Activated CD8-positive, alpha-beta memory T cell treated with anti-CD3 and anti-CD28 coated beads for 48 hours (primary cell): ENCODE measurements at places on chromosomes 12 and 14.

- no peak for DNase-seq
Measured at GRCh38 chr12:31558521-31558920, 32.4 kb downstream of the DENND5B start.

GRCh38 chr12:133233993-133234564 is 1.6 kb downstream of the ANHX start:
- no peak for DNase-seq

DNA sequence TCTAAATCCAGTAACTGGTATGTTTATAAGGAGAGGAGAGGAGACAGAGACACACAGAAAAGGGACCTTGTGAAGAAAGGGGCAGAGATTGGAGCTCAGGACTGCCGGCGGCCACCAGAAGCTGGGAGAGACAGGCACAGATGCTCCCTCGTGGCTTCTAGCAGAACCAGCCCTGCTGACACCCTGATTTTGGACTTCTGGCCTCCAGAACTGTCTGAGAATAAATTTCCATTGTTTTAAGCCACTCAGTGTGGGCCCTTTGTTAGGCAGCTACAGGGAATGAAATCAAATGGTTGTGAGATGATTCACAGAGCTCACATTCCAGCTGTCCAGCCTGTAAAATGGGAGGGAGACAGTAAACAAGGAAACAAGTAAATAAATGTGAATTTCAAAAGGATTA is 47.6 kb downstream of the TMEM132C start:
- no peak for DNase-seq

DNA sequence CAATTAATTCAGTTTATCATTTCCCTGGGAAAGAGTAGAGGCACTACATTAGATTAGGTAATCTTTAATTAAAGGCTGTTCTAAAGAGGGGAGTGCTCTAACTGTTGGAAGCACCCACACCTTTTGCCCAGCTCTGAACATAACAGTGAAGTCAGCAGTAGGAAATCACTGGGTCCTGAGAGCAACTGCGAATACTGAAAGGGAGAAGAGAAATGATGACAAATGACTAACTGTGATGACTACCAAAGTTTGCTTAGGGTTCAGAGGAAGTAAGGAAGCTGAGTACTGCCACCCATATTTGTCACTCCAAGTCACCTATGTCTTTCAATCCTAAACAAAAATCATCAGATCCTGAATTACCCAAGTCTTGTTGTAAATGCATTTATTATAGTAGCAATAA is 140.6 kb downstream of the EPS8 start:
- no peak for DNase-seq

- no peak for DNase-seq
Measured at GRCh38 chr12:121614872-121615467, 11.4 kb upstream of the ORAI1 start.

DNA sequence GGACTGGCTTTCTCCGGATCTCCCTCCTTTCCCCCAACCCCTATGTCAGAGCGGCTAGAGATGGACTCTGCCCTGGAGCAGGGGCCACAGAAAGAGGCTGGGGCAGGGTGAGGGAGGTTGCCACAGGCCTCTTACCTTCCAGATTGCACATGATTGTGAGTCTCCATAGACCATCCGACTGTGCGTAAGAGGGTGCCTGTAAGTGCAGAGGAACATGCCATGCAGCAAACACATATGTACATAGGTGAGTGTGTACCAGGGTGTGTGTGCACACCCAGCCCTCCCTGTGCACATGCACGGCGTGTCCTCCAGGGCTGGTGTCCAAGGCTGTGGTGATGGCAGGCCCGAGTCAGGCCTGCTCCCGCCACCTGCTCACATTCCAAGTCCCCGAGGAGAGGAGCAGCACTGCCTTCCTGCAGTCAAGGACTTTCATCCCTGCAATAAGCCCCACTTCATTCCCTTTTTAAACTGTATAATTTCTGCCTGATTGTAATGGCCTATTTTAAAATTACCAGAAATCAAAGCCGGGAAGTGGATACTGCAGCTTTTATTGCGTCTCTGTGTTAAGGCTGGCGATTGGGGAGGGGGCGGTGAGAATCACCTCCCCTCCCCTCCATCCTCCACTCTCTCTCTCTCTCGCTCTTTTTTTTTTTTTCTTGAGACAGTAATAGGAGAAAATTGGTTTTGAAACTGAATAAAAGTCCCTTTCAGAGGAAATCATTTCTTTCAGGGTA is 28.5 kb downstream of the FAM222A start:
- DNase-seq = no peak

DNA sequence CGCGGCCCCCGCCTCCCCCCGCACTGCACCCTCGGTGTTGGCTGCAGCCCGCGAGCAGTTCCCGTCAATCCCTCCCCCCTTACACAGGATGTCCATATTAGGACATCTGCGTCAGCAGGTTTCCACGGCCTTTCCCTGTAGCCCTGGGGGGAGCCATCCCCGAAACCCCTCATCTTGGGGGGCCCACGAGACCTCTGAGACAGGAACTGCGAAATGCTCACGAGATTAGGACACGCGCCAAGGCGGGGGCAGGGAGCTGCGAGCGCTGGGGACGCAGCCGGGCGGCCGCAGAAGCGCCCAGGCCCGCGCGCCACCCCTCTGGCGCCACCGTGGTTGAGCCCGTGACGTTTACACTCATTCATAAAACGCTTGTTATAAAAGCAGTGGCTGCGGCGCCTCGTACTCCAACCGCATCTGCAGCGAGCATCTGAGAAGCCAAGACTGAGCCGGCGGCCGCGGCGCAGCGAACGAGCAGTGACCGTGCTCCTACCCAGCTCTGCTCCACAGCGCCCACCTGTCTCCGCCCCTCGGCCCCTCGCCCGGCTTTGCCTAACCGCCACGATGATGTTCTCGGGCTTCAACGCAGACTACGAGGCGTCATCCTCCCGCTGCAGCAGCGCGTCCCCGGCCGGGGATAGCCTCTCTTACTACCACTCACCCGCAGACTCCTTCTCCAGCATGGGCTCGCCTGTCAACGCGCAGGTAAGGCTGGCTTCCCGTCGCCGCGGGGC is at the start of gene FOS:
Gene FOS (plus strand): TSS at position 407 of the 731 bp plus-strand sequence. CDS start 155 bp downstream, at position 562.
- DNase-seq = peak; percentile 86

GRCh38 chr12:95216711-95217376 is 423 bp downstream of the FGD6 start:
- DNase-seq = no peak

DNA sequence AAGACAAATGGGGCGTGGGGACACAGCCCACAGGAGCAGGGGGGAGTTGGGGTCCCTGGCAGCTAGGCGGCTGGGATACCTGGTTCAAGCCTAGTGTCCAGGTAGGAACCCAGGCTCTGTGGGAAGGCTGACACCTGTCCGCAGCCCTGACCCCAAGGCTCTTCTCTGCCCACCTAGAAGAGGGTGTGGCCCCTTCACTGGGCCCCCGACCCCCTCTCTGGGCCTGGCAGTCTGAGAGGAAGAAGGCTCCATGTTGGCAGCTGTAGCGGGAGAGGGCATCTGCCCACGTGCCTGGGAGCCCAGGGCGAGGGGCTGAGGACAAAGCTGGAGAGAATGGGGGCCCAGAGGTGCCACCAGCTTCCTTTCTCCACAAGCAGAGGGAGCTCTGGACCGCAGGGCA is 10.5 kb downstream of the CHGA start:
- DNase-seq = no peak

DNA sequence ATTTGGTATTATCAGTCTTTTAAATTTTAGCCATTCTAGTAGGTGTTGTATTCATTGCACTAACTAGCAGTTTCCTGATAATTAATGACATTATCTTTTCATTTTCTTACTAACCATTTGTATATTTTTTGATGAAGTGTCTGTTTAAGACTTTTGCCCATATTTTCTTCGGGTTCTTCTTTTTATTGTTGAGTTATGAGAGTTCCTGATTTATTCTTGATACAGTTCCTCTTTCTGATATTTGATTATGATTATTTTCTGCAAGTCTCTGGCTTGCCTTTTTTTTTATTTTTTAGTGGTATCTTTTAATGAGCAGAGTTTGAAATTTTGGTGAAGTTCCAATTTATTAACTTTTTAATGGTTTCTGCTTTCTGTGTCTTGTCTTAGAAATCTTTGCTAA is 6.2 kb upstream of the RNU6-7 start:
- DNase-seq = no peak

- no peak for DNase-seq
Measured at GRCh38 chr12:125218952-125219351, 153.7 kb downstream of the AACS start.

DNA sequence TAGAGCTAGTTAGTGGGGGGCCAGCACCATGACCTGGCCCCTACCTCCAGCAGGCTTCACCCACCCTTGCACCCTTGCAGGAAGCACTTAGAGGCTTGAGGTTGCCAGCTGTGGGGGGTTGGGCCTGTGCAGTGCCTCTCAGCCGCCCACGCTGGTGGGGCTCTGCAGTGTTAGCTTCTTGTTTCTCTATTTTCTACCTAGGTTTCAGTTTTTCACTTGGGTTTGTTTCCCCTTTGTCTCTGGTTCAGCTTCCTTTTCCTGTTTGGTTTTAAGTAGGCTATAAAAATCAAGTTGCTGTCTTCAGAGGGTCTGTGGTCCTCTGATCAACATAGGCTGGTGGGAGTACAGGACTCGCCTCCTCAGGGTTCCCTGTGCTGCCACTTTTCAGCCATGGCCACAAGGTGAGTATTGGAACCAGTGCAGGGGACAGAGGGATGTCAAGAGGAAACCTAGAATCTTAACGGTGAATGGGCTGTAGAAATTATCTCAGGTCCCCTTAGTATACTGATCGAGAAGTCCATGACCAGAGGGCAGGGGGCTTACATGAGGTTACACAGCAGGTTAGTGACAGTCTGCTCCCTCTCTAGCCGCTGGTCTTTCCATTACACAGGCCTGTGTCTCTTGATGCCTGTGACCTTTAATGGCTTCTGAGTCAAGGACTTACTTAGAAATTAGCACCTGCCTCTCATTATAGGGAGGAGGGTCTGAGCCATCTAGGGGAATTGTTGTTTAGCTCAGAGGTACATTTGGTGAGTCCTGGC is at the start of gene EVL:
Gene EVL (plus strand): TSS at position 312 of the 761 bp plus-strand sequence. CDS start 79 bp downstream, at position 391.
- peak; percentile 71 for DNase-seq

DNA sequence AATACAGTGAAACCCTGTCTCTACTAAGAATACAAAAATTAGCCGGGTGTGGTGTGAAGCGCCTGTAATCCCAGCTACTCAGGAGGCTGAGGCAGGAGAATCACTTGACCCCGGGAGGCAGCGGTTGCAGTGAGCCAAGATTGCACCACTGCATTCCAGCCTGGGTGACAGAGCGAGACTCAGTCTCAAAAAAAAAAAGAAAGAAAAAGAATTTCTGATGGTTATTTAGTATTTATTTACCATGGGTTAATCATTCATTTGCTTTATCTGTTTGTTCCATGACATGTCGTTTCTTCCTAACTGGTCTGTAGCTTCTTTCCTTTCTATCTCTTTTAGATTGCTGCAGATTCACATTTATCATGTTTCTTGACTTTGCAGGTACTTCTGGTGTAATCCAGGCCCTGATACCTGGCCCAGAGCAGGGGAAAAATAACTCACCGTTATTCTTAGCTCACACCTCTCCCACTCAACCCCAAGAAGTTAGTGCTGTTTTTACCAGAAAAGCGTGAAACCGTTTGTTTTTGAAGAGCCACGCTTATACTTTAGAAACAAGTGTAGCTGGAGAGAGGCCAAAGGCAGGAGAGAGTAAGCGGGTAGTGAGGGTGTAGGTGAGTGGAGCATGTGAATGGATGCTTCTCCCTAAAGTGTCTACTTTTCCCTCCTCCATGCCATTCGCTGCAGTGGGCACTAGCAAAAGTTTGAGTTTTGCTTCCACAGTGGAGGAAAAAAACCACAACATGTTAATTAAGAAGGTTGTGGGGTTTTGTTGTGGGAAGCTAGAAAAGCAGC is 45.4 kb downstream of the SRGAP1 start:
- DNase-seq = no peak

GRCh38 chr12:2937500-2937899 is 21.7 kb upstream of the TEAD4 start:
- no peak for DNase-seq

GRCh38 chr14:78959674-78960264 is 789.6 kb downstream of the NRXN3 start:
- DNase-seq = peak; percentile 1

GRCh38 chr12:91947459-91947858 is 198.2 kb downstream of the BTG1 start:
- no peak for DNase-seq

DNA sequence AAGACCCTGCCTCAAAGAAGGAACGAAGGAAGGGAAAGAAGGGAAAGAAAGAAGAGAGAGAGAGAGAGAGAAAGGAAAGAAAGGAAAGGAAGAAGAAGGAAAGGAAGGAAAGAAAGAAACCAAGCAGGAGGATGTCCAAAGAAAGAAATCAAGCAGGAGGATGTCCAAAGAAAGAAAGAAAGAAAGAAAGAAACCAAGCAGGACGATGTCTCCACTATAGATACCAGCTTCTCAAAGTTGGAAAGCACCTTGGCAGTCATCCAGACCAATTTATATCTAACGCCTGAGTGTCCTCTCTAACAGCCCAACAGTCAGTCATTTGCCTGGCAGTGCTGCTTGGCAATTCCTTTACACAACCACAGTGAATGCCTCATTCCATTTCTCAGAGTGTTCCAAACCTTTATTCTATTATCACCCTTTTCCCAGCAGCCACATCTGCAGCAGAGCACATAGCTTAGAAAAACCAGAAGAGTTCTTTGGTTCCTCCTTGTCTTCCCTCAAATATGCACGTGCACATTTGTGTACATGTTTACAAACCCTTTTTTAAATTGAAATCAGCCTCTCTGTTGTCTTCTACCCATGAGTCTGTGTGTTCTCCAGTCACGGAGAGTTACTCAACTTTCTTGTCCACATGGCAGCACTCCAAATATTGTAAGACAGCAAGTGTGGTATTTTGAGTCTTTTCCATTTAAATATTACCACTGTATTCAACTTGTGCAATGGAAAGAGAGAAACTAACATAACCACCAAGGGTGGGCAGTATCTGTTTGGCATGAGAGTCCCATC is 138.4 kb downstream of the STXBP6 start:
- DNase-seq = no peak

DNA sequence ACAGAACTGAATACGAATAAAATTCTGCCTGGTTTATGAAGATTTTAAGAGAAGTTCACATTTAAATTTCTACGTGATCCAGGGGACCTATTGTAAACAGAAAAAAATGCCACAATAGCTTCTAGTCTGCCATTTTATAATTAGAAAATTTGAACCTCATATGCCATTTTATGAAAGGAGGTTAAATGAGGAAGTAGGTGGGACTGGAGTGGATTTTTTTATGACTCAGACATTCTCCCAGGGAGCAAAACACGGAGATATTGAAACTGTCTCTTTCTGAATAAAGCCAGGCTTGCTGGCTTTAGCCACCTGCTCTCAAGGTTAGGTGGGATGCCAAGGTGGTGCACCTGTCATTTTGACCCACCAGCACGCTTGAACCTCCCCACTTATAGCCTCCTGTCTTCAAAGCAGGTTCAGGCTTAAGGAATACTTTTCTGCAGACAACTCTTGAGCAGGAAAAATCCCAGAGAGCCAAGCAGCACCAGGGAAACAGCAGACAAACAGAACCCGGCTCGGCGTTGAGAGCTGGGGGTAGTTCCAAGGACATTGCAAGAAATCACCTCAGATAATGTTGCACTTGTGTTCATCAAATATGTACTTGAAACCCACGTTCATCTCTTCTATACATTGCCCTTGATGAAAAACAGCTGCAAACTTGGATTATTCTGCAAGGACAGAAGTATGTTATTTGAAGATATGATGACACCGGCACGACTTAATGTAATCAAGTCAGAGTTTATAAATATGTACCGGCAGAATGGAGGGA is 203.7 kb downstream of the PPM1H start:
- DNase-seq = no peak
